Left kidney (tissue), 8 donors: ENCODE measurements at places on chromosomes 2 and 18. TPM values are rescaled to one million over a fixed set of nuclear protein-coding genes. Genes with fewer than 3 reads are reported as not detected.

Gene FEV
- polyA plus RNA-seq = not detected

GRCh38 chr2:1321321-1321720 lies 91.9 kb upstream of the TPO start:
- DNase-seq = no peak

Gene SPATA3
- polyA plus RNA-seq = not detected

DNA sequence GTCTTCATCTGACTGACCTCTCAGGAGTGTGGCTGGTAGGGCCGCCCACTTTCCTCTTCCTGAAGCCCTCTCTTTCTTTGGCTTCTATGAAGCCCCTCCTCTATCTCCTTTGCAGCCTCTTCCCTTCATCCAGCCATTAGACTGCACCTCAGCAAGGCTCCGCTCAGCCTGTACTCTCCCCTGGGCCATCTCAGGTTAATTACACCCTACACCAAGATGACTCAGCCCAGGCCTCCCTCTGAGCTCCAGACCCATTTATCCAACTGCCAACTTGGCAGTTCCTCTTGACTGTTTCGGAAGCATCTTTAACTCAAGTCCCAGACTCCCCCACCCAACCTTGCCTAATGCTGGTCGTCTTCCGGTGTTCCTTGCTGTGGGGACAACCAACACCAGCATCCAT lies 5.8 kb upstream of the WNT6 start:
- no peak for DNase-seq

GRCh38 chr2:192267484-192267883 lies 72.8 kb upstream of the TMEFF2 start:
- DNase-seq = no peak

DNA sequence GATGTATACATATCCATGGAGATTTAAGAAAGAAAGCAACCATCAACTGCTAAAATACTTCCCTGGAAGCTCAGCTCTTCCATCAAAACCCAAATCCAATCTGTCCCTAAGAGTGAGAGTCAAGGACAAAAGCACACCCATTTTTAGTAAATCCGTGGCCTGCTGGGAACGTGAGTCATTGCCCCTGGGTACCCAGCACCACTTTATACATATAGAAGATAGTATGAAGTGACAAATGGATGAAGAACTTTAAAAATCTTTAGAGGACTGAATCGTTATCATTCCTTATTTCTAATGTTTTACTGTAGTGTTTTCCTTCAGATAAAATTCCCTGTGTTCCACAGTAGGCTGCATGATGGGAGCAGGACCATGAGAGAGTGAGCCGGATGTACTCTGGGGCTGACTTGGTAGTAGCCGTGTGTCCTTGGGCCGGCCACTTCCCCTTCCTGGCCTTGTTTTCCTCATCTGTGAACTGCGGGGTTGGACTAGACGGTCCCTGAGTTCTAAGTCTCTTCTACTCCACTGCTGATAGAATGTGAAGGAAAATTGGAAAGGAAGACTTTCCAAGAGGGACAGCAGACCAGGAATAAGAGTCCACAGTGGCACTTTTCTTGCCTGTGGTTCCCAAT lies 28.5 kb upstream of the CEP68 start:
- no peak for DNase-seq
